ENCODE measurements at places on chromosomes 11 and 22. TPM values are rescaled to one million over a fixed set of nuclear protein-coding genes. Genes with fewer than 3 reads are reported as not detected.

EIF3F gene
- total RNA-seq, result 187 TPM

ART5 gene
- 0.93 TPM for total RNA-seq

DNA sequence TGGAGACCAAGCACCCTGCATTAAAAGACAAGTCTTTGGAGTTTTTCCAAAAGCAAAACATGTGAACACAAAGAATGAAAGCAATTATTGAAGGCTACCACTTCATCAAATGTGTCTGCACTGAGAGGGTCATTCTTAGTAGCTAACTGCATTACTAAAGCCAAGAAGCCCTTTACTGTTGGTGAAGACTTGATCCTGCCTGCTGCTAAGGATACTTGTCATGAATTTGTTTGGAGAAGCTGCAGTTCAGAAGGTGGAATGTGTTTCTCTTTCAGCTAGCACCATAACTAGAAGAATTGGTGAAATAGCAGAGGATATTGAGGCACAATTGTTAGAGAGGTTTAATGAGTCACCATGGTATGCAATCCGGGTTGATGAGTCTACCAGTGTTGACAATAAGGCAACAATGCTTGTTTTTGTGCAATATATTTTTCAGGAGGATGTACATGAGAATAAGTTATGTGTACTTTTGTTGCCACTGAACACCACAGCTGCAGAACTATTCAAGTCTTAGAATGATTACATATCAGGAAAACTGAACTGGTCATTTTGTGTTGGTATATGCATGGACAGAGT lies 457.3 kb upstream of the ISX start:
- DNase-seq, result no peak

DNA sequence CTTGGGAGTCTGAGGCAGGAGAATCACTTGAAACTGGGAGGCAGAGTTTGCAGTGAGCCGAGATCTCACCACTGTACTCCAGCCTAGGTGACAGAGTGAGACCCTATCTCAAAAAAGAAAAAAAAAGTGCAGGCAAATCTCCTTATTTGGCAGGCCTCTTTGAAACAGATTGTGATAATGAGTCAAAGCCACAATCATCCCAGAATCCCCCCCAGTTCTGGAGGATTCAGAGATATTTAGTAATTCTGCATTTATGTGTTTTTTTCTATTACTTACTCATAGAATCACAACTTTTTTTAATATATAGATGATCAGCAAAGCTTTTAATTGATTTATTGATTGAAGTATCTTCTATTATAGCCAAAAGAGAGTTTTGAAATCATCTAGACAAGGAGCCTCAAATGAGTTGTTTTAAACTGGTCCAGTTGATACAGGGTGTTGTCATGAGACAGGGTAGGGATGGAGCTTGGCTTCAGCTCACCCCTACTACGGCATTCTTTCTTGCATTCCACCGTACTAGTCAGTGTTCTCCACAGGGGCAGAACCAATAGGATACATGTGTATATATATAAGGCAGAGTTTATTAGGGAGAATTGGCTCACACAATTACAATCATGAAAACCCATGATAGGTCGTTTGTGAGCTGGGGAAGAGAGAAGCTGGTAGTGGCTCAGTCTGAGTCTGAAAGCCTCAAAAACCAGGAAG lies 39.3 kb upstream of the SORL1 start:
- DNase-seq, result no peak

DNA sequence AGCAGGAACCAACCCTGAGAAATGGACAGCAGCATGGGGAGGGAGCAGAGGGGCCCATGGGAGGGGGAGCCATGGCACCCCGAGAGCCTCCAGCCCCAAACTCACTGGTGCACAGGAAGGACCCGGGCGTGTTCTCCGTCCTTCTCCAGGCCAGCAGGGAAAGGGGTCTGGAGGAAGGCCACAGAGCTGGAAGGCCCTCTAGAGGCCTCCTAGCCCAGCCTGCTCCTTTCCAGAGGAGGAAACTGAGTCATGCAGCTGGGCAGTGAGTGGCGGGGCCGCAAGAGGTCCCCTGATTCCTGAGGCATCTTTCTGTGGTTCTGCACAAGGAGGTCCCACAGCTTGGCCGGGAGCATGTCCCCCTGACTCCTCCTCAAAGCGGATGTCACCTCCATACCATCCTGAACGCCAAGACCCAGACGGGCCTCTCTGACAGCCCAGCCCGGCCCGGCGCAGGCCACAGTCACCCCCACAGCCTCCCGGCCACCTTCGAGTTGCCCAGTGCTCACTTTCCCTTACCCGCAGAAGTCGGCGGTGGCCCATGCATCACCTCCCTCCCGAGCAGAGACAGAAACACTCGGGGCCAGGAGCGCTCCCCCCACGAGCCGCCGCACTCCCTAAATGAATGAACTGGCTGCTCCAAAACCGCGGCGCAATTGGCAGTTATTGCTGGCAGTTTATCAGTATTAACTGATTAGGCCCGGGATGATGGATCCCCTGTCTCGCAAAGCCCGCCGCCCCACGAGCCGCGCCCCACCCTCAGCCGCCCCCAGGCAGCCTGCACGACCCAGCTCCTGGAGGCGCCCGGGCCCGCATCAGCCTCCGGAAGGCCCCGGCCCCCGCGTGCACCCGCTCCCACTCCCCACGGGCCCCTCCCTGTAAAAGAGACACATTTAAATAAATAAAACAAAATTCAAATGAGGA lies 272.5 kb downstream of the BUD13 start:
- no peak for DNase-seq

DNA sequence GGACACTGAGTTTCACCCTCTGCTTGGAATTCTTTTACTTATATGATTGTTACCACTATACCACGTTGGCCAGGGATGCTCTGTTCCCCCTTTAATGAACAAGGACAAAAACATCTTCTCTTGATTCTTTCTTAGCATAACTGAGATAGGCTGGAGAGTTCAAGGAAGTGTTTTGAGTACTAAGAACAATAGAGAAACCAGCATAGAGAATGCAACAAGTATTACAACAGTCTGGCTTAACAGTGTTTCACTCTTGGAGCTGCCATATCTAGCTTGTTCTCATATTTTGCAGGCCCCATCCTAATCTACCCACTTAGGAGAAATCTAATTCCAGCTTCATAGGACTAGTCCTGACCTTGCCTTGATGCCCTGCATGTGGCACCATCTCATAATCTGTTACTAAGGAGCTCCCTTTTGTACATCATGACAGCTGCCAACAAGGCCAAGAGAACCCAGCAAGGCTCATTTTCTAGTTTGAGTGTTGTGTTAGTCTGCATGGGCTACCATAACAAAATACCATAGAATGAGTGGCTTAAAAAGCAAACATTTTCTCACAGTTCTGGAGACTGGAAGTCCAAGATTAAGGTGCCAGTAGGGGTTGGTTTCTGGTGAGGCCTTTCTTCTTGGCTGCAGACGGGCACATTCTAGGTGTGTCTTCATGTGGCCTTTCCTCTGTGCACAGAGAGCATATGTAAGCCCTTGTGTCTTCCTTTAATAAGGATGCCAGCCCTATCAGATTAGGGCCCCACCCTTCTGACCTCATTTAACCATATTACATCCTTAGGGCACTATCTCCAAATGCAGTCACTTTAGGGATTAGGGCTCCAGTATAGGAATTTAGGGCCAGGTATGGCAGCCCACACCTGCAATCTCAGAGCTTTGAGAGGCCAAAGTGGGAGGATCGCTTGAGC lies 37.8 kb downstream of the PACS1 start:
- no peak for DNase-seq

- no peak for DNase-seq
Observed at GRCh38 chr11:1201395-1202153, 21.3 kb upstream of the MUC5B start.

DNA sequence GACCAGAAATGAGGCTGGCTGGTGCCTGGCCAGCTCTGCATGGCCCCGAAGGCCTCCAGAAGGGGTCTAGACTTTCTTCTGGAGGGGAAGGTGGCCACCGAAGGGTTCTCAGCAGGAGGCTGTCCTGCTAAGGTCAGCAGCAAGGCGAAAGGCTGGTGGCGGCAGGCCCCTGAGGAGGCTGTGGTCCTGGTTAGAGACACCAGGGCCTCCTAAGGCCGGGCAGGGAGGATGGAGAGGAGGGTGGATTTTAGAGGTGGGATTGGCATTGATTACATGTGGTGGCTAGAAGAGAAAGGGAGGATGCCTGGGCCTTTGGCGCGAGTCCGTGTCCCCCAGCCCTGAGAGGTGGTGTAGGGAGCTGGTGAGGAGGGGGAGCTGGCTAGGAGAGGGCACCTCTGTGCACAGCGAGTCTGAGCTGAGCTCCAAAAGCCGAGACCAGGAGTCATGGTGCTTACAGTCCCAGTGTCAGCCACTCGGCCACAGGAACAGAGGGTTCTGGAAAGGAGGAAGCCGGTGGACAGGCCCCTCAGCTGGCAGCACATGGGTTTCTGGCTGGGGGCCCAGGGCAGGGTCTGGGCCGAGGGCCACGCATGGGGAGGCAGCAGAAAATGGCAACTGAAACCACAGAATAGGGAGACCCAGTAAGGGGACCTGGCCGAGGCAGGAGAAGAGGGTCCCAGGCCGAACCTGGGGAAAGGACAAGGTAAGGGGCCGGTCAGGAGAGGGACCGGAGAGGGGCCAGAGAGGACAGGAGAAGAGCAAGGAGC lies 2.5 kb downstream of the FERMT3 start:
- DNase-seq, result no peak

Measured in HepG2 (cell line).